ENCODE measurements at places on chromosomes 13 and 19.

- no peak for DNase-seq
Observed at GRCh38 chr19:46514589-46515289, 19.1 kb upstream of the PNMA8B start.

DNA sequence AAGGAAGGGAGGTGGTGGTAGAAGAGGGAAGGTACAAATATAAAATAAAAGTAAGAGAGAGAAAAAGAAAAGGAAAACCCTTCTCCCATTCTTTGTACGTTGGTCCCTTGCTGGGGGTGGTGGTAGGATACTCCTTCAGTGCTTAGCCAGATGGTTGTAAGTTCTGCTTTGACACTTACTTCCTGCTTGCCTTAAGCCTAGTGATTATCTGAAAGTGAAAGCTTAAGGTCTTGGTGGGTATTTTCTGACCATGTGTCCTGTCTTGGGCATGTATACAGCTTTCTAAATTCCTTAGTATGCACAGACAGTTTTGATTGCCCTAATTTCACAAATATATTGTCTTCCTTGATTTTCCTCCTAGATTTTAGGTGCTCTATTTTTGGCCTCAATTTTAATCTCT lies 314.8 kb downstream of the PCDH17 start:
- DNase-seq, result no peak

GRCh38 chr13:47680748-47681147 lies 320.3 kb downstream of the SUCLA2 start:
- no peak for DNase-seq

DNA sequence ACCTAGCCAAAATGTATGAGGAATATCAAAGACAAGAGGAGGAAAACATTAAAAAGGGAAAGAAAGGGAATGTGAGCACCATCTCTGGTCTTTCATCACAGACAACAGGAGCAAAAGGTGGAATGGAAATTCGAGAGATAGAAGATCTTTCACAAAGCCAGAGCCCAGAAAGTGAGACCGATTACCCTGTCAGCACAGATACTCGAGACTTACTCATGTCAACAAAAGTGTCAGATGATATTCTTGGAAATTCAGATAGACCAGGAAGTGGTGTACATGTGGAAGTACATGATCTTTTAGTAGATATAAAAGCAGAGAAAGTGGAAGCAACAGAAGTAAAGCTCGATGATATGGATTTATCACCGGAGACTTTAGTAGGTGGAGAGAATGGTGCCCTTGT lies 217.0 kb downstream of the NBEA start:
- DNase-seq, result no peak

DNA sequence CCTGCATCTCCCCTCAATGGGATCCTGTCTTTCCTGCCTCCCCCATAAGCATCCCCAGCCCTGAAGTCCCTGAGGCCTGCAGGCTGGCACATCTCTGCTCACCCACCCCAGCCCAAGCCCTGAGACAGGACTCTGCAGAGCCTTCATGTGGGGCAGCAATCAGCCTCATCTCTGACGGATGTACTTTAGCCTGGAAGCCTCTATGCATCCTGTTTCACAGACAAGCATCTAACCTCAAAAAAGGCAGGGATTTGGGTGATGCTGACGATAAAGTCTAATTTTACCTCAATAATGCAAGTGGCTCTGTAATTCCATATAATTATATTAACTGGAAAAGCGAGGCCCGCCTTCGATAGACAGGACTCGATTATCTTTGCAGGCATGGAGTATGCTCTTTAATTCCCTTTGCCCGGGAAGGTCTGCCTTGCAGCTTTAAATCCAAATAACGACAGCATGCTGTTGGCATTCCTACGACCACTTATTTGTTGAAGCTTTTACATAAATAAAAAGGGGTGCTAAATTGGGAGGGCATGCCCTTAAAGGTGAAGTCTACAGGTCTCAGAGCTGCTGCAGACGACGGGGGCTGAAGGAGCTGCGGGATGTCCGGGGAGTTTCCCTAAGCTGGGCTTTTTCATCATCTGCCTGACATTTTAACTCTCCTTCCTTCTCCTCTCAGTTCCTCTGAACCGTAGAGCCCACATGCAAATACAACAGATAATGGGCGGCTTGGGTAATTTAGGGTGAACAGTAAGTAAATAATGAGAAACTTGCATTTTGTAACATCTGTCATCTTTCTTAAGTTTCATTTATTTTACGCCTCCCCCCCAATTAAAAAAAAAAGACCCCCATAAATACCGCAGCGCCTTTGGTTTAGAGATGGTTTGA lies 211.5 kb downstream of the URI1 start:
- DNase-seq, result no peak

DNA sequence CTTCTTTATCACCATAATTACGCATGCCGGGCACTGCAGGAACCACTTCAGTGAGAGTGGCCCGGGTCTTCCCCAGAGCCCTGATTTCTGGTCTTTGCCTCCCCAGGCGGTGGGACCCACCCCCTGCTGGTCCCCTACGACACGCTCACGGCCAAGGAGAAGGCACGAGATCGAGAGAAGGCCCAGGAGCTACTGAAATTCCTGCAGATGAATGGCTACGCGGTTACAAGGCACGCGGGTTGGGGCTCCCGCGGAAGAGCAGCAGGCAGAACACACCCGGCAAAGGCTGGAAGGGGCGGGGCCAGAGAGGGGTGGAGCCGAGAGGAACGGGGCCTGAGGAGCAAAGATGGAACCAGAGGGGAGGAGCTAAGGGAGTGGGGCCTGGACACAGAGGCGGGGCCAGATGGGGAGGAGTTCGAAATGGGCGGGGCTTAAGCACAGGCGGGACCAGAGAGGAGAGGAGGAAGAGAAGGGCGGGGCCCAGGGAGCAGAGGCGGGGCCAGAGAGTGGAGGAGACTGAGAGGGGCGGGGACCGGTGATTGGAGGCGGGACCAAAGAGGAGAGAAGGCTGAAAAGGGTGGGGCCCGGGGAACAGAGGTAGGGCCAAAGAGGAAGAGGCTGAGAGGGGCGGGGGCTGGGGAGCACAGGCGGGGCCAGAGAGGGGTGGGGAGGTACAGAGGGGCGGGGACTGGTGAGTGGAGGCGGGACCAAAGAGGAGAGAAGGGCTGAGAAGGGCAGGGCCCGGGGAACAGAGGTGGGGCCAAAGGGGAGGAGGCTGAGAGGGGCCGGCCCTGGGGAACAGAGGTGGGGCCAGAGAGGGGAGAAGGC lies 73.4 kb downstream of the RYR1 start:
- peak; percentile 68 for DNase-seq

- no peak for DNase-seq
Observed at GRCh38 chr13:111394211-111394922, 73.9 kb downstream of the TEX29 start.

- no peak for DNase-seq
Observed at GRCh38 chr13:30038884-30039283, 188.5 kb upstream of the UBL3 start.

- no peak for DNase-seq
Observed at GRCh38 chr13:75452564-75452963, 29.4 kb downstream of the TBC1D4 start.

GRCh38 chr13:31035185-31035965 lies 102.9 kb downstream of the TEX26 start:
- no peak for DNase-seq

DNA sequence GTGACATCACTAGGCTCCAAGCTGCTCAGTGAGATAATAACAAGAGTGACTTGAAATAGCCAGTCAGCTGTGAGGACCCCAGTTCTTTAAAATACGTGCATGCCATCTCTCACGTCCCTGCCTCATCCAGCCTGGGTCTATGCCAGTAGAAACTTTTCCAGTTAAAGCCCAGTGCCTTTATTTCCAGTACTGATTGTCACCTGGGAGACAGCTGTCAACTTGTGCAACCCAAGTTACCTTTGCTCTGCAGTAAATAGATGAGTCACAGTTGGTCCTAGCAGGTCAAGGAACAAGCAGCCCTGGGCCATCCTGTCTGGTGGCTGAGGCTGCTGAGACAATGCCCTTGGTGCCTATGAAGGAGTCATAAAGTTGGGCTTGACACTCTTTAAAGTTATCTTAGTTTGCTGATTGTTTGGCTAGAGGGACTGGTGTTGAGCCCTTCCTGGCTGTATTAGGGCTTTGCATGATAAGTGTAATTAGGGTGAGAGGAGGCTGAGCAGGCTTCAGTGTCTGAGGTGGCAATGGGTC lies 228.7 kb downstream of the LACC1 start:
- DNase-seq, result no peak

DNA sequence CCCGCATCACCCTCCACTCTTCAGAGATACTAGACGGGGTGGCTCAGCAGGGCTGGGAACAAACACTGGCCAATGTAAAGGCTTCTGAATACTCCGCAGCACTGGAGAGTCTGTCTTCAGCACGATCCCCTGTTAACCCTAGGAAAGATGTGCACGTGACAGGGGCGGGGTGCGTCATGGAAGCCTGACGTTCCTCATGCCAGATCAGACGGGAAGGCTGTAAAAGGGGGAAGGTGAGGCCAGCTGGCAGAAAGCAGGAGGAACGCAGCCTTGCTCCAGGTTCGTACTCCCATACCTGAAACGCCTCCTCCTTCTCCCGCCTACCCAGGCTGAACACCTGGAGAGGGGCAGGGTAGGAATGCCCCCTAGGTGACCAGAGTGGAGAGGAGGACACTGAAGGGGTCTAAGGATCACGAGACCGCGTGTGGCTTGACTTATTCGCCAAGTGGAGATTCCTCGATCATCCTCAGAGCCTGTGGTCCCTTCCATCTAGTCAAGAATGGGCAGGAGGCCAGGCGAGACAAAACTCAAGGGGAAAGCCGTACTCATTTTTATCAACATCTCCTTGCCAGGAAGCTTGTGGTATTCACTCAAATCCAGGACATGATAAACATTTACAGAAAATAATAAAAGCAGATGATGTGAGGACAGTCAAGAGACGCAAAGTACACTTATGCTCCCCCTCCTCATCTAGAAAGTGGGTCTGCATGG lies 18.2 kb upstream of the FFAR2 start:
- DNase-seq, result no peak

GRCh38 chr13:23320926-23321534 lies 112.5 kb downstream of the SACS start:
- no peak for DNase-seq

DNA sequence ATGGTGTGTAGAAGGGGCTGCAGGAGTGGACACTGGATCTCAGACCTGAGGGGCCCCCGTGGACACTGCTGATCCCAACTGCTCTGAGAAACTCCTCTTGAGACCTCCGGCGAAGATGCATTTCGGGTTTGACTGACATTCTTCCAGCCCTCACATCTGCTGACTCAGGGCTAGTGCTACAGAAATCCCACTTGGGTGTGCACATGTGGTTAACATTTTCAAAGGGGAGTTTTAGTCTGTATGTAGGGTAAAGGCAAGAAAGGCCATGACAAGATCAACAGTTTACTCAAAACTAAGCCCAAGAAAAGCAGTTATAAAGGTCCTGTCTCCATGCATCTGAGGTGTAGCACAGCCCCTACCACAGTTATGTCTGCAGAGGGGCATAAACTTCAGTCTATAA lies 31.2 kb downstream of the DLEU7 start:
- DNase-seq, result no peak

- peak; percentile 23 for DNase-seq
Observed at GRCh38 chr13:48234566-48235340, 1.7 kb downstream of the ITM2B start.

DNA sequence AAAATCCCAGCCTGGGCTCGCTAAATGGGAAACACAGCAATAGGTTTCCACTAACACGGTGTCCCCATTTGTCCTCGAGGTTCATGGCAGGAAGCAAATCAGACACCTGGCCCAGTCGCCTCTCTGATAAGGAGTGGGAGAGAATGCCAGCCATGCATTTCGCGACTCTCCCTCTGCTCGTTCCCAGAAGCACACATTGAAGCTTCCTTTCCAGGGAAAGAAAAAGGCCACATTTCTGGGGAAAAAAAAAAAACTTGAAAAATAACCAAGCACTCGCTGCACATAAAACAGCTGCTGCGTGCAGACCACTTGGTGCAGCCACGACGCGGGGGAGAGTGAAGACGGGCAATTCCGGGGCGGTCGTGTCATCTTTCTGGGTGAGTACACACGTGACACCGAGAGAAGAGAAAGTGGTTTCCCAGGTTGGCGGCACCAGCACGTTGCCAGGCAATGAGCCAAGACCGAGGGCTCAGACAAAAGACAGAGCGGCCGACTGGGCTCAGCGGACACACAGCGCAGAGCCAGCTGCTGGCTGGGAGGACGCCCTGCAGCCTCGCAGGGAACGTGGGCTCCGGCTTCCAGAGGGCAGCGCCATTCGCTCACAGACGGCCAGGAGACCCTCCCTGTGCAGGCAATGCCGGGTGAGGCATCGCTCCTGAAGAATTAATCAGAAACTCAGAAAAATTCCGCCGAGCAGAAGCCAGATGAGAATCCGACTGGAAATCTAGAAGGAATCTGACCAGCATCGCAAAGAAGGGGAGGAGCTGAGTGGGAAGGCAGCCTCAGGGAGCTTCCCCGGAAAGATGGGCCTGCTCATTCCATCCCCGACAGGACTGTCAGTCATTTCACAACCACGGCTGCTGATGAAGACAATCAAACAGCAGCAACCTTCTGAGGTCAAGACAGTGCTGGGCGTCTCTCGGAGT lies 83.2 kb upstream of the IRS2 start:
- no peak for DNase-seq

DNA sequence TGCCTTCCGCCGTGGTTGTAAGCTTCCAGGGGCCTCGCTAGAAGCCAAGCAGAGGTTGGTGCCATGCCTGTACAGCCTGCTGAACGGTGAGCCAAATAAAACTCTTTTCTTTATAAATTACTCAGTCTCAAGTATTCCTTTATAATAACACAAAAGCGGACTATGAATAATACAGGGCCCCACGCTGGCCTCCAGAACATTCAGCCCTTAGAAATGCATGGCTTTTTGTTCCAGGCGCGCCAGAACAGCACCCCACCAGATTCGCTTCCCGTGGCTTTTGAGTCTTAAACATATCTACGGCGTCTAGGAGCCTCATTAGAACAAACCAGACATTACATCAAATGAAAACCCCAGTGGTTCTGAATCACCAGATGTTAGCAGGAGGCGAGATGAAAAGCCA lies 75.1 kb downstream of the SLC15A1 start:
- DNase-seq, result no peak

- DNase-seq, result no peak
Observed at GRCh38 chr13:26227166-26227971, 5.3 kb upstream of the RNF6 start.

DNA sequence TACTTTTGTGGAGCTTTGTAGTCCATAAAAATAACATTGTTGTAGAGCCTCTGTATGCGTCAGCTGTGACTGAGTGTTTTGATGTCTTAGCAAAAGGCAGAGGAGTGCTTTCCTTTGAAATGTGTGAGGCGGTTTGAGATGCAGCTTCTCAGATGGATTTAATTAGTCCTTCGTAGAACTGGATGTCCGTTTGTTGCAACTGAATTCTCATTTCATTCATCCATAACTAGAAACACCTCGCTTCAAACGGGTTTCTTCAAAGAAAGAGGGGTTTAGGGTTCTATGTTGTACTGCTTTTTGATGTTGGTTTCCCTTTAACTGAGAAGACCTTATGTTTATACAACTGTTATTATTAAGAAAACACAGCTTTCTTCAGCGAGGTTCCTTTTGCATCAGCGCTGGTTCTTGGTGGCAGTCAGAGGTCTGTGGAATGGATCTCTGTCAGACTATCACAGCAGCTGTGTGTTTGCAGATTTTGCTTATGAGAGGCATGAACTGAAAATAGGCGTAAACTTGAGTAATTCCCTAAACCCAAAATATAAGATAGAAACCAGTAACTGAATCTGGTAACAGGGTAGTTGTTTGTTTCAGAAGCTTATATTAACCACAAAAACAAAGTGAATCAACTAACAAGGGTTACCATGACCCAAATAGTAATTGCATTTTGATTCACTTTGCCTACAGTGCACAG lies 194.4 kb downstream of the GGACT start:
- DNase-seq, result no peak
